ENCODE measurements at places on chromosomes 6 and 20. TPM values are rescaled to one million over a fixed set of nuclear protein-coding genes. Genes with fewer than 3 reads are reported as not detected.

The DYNLT2 gene
- total RNA-seq, result 1.7 TPM

DNA sequence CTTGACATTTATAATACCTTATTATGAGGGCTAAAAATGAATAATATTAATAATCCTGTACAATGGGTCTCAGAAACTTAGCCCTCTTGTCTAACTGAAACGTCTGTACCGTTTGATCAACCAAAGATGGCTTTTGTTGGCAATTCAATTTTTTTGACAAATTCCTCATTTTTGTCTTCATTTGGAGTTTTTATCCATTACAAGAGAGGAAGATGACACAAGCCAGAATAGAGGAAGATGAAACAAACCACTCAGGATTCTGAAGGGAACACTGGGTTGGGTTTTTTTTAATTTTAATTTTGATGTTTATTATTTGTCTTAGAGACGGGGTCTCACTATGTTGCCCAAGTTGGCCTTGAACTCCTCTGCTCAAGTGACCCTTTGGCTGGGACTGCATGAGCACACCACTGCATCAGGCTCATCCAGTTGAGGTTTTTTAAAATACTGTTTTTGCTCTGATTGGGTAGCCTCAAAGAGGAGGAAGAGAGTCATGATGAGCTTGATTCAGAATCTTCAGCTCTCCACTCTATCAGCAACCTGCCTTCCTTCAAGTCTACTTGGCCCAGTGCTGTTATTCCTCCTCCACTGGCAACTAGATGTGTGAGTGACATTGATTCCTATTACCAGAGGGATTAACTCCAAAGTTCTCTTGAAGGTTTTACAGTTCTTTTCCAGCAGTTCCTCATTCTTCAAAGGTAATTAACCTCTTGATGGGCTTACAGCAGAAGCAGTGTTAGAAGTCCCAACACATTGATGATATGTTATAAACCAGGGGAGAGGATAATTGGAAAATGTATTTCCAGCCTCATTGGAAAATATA is 71.3 kb downstream of the ATXN1 start:
- DNase-seq, result no peak

The GMPR gene
- 0.58 TPM for total RNA-seq

DNA sequence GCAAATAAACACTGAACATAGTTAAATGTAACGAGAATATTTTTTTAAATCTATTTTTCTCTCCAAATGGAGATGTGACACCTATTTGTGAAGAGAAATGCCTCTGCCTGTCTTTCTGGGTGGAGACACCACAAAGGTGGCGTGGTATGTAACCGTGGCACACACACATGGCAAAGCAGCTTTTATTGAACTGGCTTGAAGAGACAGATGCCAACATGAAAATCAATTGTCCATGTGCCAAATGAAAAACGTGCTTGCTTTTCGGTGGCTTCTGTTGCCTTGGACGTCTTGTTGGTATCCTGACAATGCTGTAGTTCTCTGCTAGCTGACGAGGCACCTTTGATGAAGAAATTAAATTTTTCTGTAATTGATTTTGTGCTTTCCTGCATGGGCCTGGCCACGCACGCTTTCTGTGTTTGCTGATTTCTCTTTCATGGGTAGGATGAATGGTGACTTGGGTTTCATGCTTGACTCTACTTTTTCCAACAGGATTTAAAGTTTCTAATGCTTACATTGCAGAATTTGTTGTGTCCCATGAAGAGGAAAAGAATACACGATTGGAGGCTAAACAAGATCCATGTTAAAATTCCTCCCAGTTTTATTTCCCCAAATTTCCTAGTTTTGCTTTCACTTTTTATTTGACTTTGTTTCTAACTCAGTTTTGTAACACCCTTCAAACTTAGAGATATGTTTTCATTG is 202.6 kb downstream of the TMEM242 start:
- DNase-seq, result no peak

Data from activated T-cell treated with anti-CD3 and anti-CD28 coated beads, Interleukin-2, amount 50 U/mL, for 4 hours (primary cell).